Left ventricle myocardium superior (tissue), 1 donor: ENCODE measurements at places on chromosomes 4 and X. TPM values are rescaled to one million over a fixed set of nuclear protein-coding genes. Genes with fewer than 3 reads are reported as not detected.
A peak's percentile ranks its signal among the peaks of the same experiment; 100 is the strongest.

DNA sequence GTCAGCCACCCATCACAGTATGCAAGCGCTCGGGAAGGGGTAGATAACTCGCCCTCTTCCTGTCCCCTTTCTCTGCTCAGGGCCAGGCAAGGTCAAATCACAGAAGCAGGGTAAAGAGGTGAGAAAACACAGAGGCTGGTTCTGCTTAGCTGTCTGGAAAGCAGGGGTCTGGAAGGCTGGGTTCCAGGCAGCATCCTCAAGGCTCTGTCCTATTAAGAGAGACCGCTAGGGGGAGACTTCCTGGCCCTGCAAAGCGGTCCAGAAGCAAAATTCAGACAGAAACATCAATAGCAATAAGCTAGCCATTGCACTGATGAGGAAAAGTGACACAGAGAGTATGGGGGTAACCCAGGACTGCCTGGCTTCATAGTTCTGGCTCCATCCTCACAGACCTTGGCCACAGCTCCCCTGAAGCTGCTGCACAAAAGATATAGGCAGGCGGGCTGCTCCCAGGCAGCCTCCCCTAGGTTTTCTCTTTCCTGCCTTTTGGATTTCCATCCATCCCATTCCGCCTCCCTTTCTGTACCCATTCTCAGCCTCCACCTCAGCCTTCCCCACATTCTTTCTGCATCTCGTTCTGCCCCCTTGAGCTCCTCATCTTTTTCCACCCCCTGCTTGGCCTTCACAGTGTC lies 308.5 kb downstream of the EVC2 start:
- DNase-seq, result no peak

GRCh38 chrX:118825227-118825626 lies 1.6 kb downstream of the ZCCHC12 start:
- DNase-seq, result peak; percentile 18

The FAT4 gene
- 6.1 TPM for total RNA-seq

The IL1RAPL2 gene
- total RNA-seq, result not detected

The MID1 gene
- 5.9 TPM for total RNA-seq

The NKX3-2 gene
- total RNA-seq, result not detected

- DNase-seq, result no peak
Measured at GRCh38 chr4:139808381-139808807, 142.8 kb downstream of the MGST2 start.

GRCh38 chrX:31508338-31508737 lies 436.5 kb upstream of the FTHL17 start:
- DNase-seq, result no peak

DNA sequence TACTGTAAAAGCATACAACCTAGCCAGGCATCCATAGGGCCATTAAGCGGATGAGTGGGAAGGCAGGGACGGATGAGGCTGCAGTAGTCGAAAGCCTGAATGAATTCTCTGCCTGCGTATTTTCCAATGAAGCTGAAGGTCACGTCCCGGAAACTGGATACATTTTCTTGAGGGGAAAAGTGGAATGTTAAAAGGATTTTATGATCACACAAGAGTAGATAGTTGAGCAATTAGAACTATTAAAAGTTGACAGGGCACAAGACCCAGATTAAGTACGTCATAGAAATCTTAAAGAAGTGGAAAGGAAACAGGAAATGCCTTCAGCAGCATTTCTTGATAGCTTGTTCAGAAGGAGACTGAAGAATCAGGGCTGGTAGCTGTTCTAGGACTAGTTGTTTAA lies 98.3 kb upstream of the CXXC4 start:
- DNase-seq, result no peak
